ENCODE measurements at places on chromosomes 6 and 20.

- H3K36me3 ChIP-seq = peaks cover 61% of the 10 kb centered on the region
- no peak for DNase-seq
- H3K27ac ChIP-seq = no peak overlapping the region
- H3K4me3 ChIP-seq = no peak overlapping the region
Observed at GRCh38 chr6:16583144-16583762, 178.0 kb downstream of the ATXN1 start.

- peaks cover 7% of the 10 kb centered on the region for H3K4me1 ChIP-seq
Observed at GRCh38 chr20:48669946-48670605, 157.7 kb downstream of the PREX1 start.

GRCh38 chr20:5463007-5463686 lies 146.4 kb upstream of the PROKR2 start:
- H3K4me3 ChIP-seq = no peak overlapping the region
- no peaks in the 10 kb centered on the region for H3K36me3 ChIP-seq
- no peak overlapping the region for H3K27ac ChIP-seq
- H3K27me3 ChIP-seq = peaks cover 68% of the 10 kb centered on the region
- no peaks in the 10 kb centered on the region for H3K4me1 ChIP-seq

GRCh38 chr20:10449270-10449669 lies 14.2 kb downstream of the SLX4IP start:
- H3K27me3 ChIP-seq = no peaks in the 10 kb centered on the region
- no peak overlapping the region for H3K4me3 ChIP-seq
- no peak overlapping the region for H3K27ac ChIP-seq

DNA sequence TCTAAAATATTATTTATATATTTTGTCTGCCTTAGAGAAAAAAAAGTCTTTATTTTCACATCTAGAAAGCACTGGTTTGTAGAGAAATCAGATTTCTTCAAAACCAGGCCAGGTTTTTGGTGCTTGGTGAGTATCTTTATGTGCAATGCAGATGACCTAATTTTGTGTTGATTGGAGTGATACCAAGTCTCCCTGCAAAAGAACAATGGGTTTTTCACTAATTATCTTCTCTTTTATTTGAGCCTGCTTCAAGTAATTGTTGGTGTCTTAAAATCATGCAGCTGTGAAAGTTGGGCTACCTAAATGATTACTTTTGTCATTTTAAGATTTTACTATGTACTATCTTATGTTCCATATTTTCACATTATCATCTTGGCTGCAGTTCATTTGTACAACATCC lies 874.7 kb downstream of the TFAP2A start:
- H3K27me3 ChIP-seq = no peaks in the 10 kb centered on the region
- H3K4me1 ChIP-seq = no peaks in the 10 kb centered on the region
- no peak overlapping the region for H3K27ac ChIP-seq

GRCh38 chr6:128474481-128474880 lies 45.9 kb downstream of the PTPRK start:
- H3K4me3 ChIP-seq = no peak overlapping the region
- no peaks in the 10 kb centered on the region for H3K36me3 ChIP-seq
- peaks cover 16% of the 10 kb centered on the region for H3K4me1 ChIP-seq
- H3K27ac ChIP-seq = no peak overlapping the region

- H3K27ac ChIP-seq = no peak overlapping the region
- H3K27me3 ChIP-seq = no peaks in the 10 kb centered on the region
- no peak for DNase-seq
- peaks cover 68% of the 10 kb centered on the region for H3K4me1 ChIP-seq
Observed at GRCh38 chr6:52336919-52337561, 24.9 kb upstream of the PAQR8 start.
